ENCODE measurements at places on chromosomes 5 and 9.

DNA sequence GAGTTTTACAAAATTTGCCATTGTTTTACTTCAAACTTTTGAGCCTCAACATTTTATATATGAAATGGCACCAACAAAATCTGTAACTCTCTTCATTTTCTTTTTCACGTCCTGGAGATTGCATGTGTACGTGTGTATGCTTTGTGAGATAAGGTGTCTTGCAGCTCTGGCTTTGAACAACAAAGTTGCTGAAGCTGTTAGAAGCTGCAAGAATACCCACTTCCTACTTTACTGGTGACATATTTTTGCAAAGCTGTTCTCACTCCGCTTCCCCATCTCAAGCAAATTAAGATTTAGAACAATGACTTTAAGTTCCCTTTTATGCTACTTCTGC is 41.8 kb downstream of the FYB1 start:
- no peak for DNase-seq

DNA sequence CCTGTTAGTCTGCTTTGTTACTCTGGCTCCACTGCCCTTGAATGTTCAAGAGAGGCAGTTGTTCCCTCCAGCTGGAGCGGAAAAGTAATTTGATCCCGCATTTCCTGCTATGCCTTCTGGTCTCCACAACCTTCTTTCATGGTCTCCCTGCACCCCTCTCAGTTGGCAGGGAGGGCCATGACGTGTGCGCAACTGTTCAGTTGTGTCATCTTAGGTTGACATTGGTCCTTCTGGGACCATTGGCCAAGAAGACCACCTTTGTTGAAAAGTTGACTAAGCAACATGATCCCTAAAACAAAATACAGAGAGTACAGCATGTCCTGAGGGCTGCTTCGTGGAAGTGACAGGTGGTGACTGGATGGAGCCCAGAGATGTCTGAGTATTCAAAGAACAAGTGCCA is 192.5 kb upstream of the TUT7 start:
- no peak for DNase-seq

DNA sequence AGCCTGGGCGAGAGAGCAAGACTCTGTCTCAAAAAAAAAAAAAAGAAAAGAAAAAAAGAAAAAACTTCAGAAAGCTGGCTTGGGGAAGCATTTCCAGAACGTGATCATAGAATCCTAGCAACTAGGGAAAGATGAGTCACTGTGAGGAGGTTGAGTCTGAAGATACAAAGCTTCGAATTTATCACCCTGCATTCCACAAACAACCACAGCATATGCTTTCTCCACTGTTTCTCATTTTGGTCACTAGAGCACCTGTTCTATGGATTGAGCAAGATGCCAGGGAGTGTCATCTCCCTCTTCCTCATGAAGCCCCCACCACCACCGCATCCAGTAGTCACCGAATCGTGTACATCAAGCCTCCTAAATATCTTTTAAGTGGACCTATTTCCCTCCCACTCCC is 37.9 kb downstream of the SEMA5A start:
- DNase-seq, result no peak

DNA sequence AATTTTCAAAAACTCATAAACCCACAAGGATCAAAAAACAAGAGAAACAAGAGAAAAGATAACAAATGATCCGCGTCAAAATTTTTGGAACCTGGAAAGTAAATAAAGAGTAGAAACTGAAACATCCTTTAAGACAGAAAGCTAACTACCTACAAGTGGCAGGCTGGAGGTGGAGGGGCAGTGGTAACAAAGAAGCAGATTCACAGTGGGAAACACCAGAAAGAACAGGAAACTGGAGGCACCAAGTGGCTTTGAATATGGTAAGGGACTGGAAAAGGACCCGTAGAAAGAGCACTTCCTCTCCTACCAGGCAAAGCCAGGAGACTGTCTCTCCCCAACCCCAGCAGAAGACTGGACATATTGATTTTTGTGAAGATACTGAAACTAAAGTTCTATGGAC is 100.6 kb upstream of the TARS1 start:
- no peak for DNase-seq

DNA sequence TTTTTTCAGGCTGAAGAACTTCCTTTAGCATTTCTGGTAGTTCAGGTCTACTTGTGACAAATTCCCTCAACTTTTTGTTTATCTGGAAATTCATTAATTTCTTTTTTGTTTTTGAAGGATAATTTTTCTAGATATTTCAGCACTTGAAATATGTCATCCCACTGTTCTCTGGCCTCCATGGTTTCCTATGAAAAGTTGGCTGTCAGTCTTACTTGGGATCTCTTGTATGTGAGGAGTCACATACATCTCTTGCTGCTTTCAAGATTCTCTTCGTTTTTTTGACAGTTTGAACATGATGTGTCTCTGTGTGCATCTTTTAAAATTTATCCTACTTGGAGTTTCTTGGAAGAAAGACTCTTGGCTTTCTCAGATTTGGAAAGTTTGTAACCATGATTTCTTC is 79.5 kb downstream of the RIC1 start:
- DNase-seq, result no peak

GRCh38 chr9:96619124-96619465 is 548 bp downstream of the CDC14B start:
- no peak for DNase-seq

- DNase-seq, result no peak
Observed at GRCh38 chr5:179118756-179119414, 58.7 kb downstream of the ZNF354C start.

- DNase-seq, result no peak
Observed at GRCh38 chr5:179908528-179908927, 831 bp upstream of the TBC1D9B start.

DNA sequence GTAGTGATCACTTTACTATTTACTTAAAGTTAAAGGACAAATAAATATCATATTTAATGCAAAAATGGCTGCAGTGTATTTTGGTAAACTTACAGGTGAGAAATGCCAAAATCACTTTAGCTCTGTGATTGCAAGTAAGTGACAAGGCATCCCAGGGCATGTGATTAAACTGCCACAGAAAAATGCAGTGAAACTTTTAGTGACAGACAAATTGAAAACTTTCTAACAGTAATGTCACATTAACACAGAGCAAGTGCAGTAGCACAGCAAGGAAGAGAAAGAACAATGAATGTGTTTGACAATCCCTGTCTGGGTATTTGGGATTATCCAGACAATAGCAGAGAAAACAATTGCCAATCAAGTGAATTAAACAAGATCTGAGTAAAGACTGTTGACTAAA is 606.8 kb downstream of the SLCO4C1 start:
- DNase-seq, result no peak

- peak; percentile 31 for DNase-seq
Observed at GRCh38 chr9:85522459-85523092, 219.2 kb downstream of the AGTPBP1 start.

- no peak for DNase-seq
Observed at GRCh38 chr9:128005923-128006322, 25.1 kb upstream of the EEIG1 start.

DNA sequence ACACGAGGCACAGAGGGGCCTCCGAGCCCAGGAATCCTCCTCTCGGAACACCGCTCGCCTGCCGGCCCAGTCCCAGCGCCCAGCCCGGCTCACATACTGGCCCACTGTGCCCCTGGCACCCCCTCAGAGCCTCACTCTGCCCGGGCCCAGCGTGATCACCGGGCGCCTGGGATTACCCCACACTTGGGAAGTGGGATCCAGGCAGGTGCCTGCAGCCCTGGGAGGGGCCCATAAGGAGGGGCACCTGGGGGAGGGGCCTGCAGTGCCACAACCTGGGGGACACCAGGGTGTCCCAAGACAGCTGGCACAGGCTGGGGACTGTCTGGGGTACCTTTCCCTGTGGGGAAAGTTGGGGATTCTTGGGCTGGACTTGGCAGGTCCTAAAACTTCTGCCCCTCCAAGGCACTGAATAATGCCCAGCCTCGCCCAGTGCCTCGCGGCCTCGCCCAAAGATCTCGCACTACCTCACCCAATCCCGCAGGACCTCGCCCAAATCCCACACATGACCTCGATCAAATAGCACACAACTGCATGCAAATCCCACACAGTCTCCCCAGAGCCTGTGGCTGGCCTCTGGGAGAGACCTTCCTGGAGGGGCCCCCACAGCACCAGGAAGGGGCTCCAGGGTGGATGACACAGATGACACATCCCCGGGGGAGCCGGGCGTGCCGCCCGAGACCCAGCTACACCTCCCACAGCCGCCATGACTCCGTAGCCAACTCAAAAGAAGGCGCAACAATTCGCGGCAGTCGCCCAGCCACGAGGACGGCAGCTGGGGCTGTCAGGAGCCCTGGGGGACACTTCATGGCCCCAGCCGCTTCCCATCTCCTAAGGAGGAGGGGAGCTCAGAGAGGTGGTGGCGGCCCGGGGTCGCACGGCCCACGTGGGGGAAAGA is 13.7 kb downstream of the NOTCH1 start:
- DNase-seq, result no peak

DNA sequence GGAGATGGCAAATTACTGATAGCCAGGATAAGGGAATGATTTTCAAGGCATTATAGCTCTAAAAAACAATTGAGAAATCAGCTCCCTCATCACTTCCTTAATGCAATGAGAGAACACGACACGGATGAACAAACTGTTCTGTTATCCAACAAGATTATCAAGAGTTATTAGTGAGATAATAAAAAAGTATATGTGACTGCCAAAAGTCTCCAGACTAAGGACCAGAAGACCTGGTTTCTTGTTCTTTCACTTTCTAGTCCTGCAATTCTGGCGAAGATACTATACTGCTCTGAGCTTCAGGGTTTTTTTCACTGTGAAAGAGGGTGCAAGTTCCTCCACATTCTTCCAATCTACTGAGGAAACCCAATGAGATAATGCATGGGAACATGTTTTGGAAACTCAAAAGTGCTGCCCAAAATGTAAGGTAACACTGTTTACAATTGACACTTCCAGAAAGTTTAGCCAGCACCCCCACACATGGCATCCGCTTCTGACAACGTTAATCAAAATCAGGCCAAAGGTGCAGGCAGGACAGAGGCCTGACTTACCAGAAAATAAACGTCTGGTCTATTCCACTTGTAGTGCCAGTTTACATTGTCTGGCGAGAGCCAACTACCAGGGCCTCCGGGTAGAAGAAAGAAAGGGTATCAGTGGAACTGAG is 254.2 kb downstream of the DOCK8 start:
- peak; percentile 20 for DNase-seq

DNA sequence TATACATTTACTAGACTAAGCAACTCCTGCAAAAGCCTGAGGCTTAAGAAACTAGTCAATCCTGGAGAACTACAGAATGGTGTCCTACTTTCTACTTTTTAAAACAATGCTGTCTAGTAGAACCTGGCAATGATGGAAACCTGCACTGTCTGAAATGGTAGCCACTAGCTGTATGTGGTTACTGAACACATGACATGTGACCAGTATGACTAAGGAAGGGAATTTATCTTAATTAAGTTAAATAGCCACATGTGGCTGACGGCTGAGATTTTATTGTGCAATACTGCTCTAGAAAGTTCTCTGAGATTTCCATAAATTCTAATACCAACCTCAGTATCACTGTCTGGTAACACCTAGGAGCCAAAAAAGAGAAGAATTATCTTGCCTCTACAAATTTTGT is 44.9 kb upstream of the RAPGEF6 start:
- no peak for DNase-seq

DNA sequence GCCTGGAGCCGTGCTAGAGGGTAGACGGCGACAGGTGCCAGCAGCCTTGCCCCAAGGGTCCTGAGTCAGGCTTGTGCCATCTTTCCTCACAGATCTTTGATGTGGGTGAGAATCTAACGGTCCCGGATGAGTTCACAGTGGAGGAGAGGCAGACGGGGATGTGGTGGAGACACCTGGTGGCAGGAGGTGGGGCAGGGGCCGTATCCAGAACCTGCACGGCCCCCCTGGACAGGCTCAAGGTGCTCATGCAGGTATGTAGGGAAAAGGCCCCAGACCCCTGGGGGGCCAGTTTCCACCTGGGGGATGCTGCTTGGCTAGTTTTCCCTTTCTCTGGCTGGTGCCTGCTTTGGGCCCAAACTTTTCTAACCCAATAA is 24.0 kb downstream of the PTGES2 start:
- peak; percentile 34 for DNase-seq

DNA sequence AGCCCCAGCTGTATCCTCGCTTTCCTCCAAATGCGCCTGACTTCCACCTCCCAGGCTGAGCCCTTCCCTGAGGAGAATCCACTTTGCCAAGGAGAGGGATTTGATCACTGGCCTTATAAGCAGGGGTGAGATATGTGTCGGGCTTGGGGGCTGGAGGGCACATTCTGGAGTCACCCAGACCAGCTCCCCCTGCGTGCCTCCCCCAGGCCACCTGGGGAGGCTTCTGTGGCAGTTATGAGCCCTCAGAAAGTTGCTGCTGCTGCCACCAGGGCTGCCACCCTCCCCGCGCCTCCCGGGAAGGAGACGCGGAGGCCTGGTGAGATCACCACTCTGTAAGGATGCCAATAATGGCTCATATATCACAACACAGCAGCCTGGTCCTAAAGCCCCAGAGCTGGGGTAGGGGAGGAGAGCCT is 211.5 kb downstream of the PAPPA start:
- no peak for DNase-seq

- peak; percentile 4 for DNase-seq
Observed at GRCh38 chr5:154311362-154311761, 120.8 kb downstream of the GALNT10 start.

DNA sequence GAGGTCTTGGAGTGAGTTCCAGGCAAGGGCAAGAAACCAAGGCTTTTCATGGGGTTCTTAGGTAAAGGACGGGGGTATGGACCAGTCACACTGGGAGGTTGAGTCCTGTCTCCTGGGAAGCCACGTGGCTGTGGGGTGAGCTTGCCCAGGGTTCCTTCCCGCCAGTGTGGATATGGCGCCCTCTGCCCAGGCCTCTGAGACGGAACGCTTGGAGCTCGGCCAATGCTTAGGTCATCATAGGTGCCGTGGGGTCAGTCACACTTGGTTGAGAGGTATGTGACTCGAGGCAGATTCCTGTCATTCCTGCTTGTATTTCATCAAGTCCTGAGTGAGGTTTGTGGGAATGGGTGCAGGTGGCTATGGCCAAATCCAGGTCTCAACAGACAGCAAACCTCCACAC is 46.2 kb downstream of the TENT4A start:
- no peak for DNase-seq

- DNase-seq, result peak; percentile 41
Observed at GRCh38 chr5:40486437-40487275, 193.1 kb upstream of the PTGER4 start.

- DNase-seq, result no peak
Observed at GRCh38 chr9:129341171-129341986, 163.3 kb upstream of the IER5L start.

GRCh38 chr5:2006971-2007291 is 124.2 kb upstream of the IRX4 start:
- DNase-seq, result no peak

GRCh38 chr9:3662671-3663070 is 136.9 kb upstream of the RFX3 start:
- no peak for DNase-seq
